ENCODE measurements at places on chromosomes 7 and 10.

- no peak for DNase-seq
Measured at GRCh38 chr7:114934713-114935112, 12.8 kb downstream of the MDFIC start.

GRCh38 chr10:121616291-121616690 lies 18.0 kb upstream of the FGFR2 start:
- no peak for DNase-seq

GRCh38 chr10:101303087-101303703 lies 50.8 kb upstream of the BTRC start:
- DNase-seq = no peak

GRCh38 chr7:27723085-27723484 lies 16.9 kb upstream of the TAX1BP1 start:
- no peak for DNase-seq

GRCh38 chr7:156119771-156120170 lies 307.5 kb upstream of the SHH start:
- DNase-seq = no peak

GRCh38 chr7:85033263-85033662 lies 153.6 kb downstream of the SEMA3D start:
- no peak for DNase-seq

DNA sequence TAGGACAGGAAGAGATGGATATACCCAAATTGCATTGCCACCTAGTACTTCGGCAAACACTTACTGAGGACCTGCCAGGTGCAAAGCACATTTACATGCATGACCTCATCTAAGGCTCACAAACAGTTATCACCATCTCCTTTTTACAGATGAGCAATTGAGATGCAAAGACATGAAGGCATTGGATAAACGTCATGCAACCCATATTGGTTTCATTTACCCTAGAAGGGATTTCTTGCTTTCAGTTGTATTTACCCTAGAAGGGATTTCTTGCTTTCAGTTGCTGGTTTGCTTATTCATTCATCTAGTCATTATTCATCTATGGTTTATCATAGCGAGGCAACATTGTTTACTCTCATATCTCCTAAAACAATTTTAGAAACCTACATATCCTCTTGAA lies 52.2 kb downstream of the STEAP1B start:
- no peak for DNase-seq

DNA sequence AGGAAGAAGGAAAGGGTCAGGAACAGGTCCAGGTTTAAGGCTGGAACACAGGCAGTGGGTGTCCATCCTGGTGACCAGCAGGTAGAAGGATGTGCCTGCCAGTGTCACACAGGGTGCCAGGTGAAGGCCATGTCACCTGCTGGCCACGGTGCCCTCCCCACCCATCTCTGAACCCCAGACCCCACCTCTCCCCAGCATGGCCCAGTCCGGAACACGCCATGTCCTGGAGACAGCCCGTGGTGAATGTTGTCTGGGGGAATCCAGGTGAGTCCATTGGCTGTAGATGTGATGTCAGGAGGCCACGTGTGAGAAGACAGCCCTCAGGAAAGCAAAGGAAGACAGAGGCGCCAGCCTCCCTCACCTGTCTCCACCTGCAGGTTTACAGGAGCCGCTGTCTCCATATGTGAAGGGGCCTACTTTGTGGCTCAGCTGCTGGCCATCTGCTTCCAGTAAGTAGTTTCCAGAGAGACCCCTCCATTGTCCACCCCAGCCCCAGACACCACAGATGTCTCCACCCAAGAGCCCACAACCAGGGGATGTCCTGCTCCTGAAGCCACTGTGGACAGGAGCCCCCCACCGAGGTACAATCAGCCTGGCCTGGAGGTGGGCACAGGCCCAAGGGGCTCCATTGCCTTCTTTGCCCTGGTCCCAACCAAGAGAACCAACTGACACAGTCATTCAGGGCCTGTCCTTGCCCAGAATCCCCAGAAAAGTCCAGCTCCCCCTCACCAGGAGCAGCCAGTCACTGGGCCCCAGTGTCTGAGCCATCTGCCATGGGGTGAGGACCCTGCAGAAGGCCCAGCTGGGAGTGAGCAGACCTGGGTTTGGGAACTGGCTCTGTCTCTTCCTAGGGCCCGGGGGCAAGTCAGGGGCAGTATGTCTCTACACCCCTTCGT lies 20.7 kb downstream of the TMEM72 start:
- no peak for DNase-seq

DNA sequence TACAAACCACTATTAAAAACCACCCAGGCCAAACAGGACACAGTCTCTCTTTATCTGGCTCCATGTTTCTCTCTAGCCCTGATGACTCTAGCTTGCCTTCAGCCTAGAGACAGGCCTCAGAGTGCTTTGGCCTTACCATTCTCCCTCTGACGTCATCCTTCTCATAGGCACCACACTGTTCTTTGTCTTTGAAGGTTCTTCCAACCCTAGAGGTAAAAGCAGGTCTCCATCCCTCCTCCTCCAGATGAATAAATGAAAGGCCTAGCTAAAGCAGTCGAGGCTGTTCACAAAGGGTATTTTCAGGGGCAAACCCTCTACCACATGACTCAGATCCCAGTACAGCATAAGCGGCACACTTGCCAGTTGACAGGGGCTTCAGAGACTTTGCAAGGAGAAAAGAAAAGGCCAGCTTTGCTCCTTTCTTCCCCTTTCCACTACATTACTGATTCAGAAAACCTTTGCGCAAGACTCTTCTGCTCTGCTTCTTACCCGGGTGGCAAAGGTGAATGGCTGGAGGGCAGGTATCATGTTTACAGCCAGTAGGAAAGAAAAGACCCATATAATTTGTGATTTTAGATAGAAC lies 14.8 kb downstream of the NFE2L3 start:
- no peak for DNase-seq

DNA sequence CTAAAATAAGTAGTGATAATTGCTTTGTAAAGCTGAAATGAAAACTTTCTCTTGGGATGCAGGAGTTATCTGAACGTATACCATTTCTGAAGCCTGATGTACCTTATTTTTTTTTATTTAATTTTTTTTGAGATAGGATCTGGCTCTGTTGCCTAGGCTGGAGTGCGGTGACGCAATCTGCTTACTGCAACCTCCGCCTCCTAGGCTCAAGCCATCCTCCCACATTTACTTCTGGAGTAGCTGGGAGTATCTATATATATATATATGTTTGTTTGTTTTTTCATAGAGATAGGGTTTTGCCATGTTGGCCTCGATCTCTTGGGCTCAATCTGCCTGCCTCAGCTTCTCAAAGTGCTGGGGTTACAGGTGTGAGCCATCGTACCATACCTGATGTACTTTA lies 2.4 kb downstream of the PMPCB start:
- no peak for DNase-seq
